Cortex of kidney (tissue), 1 donor: ENCODE measurements at places on chromosomes 3 and 15.

- no peak for DNase-seq
Observed at GRCh38 chr3:43996379-43997301, 245.0 kb upstream of the TOPAZ1 start.

GRCh38 chr3:126679831-126680666 is 24.0 kb upstream of the CHCHD6 start:
- no peak for DNase-seq

DNA sequence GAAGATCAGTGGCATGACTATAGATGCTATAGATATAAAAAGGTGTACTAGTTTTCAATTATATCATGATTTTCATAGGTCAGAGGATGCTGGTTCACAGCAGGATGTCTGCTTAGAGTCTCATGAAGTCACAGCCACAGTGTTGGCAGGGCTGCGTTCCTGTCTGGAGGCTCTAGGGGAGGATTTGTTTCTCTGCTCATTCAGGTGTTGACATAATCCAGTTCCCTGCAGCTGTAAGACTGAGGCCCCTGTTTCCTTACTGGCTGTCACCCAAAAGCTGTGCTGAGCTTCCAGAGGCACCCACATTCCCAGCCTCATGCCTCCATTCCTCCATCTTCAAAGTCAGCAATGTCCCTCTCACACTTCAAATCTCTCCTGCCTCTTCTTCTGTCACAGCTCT is 170.7 kb downstream of the OCA2 start:
- DNase-seq: no peak

DNA sequence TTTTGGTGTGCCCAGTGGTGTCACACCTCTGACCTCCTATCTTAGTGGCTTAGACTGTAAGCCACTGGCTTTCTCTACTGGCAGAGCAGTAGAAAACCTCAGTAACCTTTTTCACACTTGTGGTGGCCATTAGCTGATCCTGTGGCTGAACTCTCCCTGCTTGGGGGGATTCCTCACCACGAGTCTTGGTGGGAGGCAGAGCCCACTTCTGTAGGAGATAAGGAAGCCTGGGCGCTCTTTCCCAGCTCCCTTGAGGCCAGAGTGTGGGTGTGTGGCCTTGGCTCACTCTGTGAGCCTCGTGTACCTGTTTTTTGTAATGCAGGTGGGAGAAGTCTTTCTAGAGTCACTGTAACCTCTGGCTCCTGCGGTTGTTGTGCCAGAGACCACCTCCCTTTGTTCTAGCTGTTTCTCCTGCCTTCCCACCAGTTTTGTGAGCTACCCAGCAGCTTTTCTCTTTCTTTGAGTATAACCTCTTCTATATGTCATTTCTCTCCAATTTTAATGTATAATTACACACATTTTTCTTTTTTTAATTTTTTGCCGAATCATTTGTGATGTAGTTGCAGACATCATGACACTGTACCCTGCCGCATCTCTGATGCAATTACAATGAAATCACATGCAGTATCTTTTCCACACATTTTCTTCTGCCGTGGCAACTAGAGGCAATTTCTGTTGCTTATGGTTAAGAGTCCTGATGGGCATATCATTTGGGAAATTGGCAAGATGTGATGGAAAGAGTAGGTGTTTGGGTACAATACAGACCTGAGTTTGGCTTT is 13.8 kb downstream of the XCR1 start:
- no peak for DNase-seq

GRCh38 chr3:30044515-30044914 is 561.9 kb upstream of the TGFBR2 start:
- no peak for DNase-seq

DNA sequence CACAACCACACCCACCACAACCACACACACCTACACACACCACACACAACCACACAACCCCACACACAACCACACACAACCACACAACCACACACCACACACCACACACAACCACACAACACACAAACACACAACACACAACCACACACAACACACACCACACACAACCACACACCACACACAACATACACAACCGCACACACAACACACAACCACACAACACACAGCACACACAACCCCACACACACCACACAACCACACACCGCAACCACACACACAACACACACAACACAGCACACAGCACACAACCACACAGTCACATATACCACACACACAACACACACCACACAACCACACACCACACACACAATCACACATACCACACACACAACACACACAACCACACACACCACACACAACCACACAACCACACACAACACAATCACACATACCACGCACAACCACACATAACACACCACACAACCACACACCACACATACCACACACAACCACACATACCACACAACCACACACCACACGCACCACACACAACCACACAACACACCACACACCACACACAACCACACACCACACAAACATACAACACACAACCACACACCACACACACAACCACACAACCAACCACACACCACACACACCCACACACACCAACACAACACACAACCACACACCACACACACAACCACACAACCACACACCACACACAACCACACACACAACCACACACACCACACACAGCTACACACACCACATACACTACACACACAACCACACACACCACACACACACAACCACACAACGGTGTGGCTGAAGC is 23.7 kb downstream of the CPN2 start:
- DNase-seq: no peak

- no peak for DNase-seq
Observed at GRCh38 chr15:63556246-63556645, 40.9 kb upstream of the FBXL22 start.

DNA sequence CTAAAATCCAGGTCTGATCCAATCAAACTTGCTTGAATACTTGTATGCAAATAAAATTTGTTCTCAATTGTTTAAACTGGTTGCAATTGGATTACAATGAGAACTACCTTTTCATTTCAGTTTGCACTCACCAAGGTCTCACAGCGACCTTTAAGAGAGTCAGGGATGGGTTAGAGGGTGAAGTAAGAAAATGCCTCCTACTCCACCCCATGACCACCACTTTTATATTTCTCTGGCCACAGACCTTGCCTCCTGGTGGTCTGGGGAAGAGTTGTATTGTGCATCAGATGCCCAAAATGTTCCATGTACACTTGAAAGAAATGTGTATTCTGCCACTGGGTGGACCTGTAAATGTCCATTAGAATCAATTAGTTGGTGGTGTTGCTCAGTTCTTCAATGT is 16.4 kb upstream of the THSD4 start:
- no peak for DNase-seq

DNA sequence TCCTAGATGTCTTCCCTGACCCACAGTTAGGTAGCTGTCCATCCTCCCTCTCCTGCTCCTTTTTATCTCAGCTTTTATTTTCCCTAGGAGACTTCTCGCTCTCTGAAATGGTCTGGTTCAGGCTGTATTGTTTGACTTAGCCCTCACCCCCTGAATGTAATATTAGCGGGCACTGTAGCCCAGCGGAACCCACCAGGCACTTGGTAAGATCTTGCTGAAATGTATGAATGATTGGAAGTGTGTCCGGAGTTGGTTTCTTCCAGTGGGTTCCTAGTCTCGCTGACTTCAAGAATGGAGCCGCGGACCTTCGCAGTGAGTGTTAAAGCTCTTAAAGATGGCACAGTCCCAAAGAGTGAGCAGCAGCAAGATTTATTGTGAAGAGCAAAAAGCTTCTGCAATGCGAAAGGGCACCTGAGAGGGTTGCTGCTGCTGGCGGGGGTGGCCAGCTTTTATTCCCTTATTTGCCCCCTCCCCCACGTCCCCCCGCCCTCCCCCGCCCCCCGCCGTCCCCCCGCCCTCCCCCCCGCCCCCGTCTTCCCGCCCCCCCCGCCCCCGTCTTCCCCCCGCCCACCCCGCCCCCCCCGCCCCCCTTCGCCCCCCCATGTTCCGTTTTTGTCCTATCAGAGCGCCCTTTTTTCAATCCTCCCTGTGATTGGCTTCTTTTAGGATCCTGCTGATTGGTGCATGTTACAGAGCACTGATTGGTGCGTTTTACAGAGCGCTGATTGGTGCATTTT is 694 bp upstream of the EEFSEC start:
- DNase-seq: no peak

DNA sequence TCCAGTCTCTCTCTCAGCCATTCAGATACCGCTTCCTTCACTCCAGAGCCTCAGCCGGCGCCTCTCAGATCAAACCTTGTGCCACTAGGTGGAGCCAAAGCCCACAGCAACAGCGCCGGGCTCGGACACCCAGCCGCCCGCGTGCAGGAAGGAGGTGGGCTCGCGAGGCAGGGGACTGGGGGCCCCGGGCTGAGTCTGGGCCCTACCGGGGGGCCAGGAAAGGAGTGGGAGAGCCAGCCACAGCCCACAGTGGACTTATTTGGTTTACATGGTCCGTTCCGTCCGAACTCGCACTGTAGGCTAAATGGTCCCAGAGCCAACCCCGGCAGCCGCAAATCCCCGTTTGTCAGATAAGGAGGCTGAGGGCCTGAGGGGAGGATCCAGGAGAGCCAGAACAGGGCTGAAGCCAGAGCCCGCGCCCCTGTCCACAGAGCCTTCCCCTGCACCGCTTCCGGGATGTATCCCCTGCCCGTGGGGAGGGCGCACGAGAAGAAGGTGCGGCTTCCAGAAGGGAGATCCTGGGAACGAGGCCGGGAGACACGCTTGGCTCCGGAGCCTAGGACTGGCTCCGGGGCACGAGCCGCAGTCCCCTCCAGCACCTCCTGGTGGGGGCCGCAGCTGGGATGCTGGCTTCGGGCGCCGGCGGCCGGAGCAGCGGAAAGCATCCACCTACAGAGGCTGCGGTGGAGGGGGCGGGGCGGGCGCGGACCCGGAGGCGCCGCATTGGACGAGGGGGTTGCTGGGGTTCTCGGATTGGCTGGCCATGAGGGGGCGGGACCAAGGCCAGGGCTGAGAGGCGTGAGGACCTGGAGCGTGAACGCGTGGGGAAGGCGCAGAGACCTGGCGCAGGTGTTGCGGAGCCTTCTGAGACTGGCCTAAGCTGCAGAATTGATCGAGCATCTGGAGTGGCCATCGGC is 6.5 kb upstream of the CYP11A1 start:
- no peak for DNase-seq

DNA sequence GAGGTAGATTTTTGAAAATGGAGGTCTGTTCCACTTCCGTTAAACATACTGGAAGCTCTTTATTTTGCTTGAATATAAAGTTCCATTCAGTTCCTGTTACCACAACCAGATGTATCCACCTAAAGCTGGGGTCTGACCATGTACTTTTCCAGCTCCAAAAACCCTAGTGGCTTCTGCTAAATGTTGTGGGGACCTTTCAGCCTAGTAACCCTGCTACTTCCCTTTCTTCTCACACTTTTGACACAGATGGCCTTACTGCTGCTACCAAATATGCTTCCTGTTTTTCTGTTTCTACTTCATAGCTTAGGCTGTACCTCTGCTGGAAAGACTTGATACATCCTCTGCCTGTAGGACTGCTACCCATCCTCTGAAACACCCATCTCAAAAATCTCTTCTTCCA is 87.8 kb downstream of the COL6A6 start:
- no peak for DNase-seq

GRCh38 chr15:35560258-35560657 is 14.3 kb upstream of the DPH6 start:
- no peak for DNase-seq

- no peak for DNase-seq
Observed at GRCh38 chr15:41926185-41927056, 32.6 kb upstream of the SPTBN5 start.

DNA sequence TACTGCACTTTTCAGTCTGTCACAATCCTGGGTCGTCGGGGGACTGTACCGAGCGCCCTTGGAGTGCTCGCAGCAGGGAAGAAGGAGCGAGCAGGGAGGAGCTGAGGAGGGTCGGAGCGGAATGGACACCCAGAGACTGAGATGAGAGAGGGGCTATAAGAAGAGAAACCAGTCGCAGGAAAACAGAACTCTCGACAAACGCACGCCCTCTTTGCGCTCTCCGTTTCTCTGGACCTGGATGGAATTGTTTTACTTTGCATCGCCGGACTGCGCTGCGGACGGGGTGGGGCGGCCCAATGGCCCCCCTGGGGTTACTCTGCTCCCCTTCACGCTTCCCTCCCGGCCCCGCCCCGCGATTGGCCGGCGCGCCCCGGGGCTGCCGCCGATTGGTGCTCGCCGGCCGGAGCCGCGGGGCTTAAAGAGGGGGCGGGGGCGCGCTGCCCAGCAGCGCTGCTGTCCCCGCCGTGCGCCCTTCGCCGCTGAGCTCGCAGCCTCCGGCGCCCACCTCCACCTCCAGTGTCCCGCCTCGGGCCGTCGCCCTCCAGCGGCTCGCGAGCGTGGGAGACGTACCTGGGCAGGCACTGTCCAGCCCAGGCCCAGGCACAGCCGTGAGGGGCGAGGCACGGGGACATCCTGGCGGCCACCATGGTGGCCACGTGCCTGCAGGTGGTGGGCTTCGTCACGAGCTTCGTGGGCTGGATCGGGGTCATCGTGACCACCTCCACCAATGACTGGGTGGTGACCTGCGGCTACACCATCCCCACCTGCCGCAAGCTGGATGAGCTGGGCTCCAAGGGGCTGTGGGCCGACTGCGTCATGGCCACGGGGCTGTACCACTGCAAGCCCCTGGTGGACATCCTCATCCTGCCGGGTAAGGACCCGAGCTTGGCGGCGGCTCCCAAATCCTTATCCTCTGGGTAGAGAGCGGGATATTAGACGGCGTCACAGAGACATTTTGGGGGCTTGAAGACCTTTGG is at the start of gene CLDN11:
Gene CLDN11 (plus strand): TSS at position 447 of the 977 bp plus-strand sequence. CDS start 199 bp downstream, at position 646.
- DNase-seq: no peak

DNA sequence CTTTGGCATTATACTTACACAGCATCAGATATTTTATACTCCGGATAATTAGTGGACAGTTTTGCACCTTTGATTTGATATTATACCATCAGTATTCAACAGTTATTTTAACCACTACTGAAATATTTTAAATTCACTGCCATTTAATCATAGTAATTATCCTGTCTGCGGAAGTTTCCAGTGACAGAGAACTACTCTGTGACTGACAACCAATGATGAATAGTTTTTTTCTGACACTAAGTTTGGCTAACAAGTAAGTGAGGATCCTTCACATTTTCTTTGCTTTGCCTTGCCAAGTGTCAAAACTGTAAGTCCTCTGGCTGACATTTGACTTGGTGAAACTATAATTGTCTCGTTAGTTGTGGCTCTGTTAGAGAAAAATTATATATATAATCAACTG is 30.5 kb upstream of the GOLGA8B start:
- no peak for DNase-seq

- no peak for DNase-seq
Observed at GRCh38 chr3:167830007-167830406, 94.5 kb downstream of the SERPINI1 start.

DNA sequence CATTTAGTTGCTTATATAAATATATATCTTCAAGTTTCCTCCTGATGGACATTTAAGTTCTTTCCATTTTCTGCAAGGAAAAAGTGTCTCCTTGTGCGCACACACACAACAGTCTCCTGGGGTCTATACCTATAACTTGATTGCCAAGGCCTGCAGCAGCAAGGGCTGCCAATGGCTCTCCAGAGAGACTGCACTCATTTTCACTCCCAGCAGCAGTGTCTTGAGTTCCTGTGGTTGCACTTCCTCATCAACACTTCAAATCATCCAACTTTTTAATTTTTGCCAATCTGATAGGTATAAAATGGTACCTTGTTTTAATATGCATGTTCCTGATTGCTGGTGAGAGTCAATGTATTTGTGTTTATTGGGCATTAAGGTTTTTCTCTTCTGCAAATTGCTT is 23.1 kb downstream of the TNFAIP8L3 start:
- DNase-seq: no peak
